ENCODE measurements at places on chromosomes 5 and 9. TPM values are rescaled to one million over a fixed set of nuclear protein-coding genes. Genes with fewer than 3 reads are reported as not detected.

The LVRN gene
- total RNA-seq = 0.35 TPM

The LCN1 gene
- not detected for total RNA-seq

The C1QTNF3 gene
- total RNA-seq = 9.8 TPM

The SPINK13 gene
- not detected for total RNA-seq

The TRMO gene
- 11.6 TPM for total RNA-seq

The CLIC3 gene
- total RNA-seq = 1.5 TPM

The MZB1 gene
- total RNA-seq = not detected

The FOXD4L4 gene
- 0.38 TPM for total RNA-seq

The WNT8A gene
- total RNA-seq = not detected

The MRPS30 gene
- total RNA-seq = 45.4 TPM

- no peak for DNase-seq
Observed at GRCh38 chr9:89723469-89724100, 118.8 kb downstream of the GADD45G start.

DNA sequence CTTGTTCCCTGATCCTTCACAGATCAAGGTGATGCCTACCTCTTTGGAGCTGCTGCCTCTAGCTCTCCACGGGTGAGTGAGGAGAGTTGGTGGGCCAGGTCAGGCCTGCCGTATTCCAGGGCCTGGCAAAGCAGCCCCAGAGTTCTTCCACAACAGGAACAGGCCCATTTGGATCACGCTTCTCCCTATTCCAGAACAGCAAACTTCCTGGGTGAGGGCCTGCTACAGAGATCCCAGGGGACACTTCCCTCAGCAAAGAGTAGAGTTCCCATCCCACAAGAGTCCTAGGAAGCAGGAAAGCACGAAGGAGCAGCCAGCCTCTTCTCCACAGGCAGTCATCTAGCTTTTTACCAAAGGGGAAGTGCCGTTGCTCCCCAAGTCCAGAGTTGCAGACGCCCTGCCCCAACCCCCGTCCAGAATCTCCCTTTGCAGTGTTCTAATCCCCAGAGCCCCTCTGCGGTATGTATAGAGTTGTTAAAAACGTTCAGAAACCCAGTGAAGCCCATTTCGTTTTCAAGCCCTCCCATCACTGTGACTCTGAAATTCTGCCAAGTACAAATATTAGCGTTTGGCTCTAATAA is 9.3 kb upstream of the DNAJB5 start:
- no peak for DNase-seq

GRCh38 chr5:125346316-125346715 is 599.9 kb upstream of the ZNF608 start:
- no peak for DNase-seq

GRCh38 chr9:137219757-137220316 is 2.2 kb downstream of the RNF208 start:
- DNase-seq = no peak

GRCh38 chr9:136343121-136343883 is 16.0 kb downstream of the GPSM1 start:
- DNase-seq = no peak

DNA sequence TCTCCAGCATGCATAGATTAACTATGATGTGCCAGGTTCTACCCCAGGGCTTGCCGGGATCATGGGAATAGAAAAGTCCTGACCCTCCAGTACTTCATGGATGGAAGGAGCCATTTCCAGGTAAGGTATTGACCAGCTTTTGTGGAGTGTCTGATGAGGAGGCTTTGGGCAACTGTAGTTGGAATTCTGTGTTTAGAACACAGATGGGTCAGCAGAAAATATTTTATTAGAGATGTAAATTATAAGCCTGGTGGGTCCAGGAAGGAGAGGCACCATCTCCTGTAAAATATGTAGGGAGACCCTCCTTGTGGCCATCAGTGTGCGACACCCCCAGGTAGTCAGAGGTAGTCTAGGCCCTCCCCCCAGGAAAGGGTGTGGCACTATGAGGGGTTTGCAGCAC is 156.2 kb downstream of the IRX1 start:
- no peak for DNase-seq

- DNase-seq = no peak
Observed at GRCh38 chr9:32554107-32554506, 1.7 kb upstream of the TOPORS start.

GRCh38 chr9:129653823-129654553 is 11.5 kb upstream of the PRRX2 start:
- DNase-seq = no peak

DNA sequence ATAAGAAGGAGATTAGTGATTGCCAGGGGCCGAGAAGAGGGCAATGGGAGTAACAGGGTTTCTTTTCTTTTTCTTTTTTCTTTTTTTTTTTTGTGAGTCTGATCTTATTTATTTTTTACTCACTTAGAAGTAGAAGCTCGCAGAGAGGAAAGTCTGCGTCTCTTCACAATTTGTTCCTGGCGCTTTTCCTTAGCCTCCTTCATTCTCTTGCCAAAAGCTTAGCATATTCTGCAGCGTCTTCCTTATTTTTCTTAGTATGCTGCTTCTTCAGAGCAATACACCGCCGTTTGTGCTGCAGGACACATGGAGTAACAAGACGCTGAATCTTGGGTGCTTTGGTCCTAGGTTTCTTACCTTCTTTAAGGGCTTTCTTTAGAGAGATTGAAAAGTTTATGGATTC is 30.3 kb upstream of the DENND4C start:
- DNase-seq = no peak

DNA sequence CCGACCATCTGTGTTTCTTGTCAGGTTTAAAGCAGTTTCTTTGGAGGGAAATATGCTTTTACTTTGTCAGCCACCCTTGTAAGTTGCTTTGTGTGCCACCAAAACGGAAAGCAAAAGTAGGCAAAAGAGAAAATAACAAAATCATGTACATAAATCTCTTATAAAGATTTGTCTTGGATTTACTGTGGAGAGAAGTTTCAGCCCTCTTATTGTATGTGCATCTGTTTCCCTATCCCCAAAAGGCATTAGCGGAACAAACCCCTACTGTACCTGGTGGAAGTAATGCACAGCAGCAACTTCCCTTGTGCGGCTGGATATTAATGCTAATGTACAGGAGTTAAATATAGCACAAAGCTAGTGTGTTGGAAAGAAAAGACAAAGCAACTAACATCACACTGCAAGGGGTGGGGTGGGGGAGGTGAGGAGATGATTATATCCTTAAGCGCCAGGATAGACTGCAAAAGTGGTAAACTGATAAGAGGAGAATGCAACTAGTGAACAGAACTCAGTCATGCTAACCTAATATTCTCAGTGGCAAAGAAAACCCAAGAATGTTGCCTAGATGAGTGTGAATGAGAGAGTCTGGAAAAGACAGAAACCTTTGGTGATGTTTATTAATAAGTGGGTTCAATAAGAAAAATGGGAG is 396.5 kb upstream of the MEF2C start:
- no peak for DNase-seq

DNA sequence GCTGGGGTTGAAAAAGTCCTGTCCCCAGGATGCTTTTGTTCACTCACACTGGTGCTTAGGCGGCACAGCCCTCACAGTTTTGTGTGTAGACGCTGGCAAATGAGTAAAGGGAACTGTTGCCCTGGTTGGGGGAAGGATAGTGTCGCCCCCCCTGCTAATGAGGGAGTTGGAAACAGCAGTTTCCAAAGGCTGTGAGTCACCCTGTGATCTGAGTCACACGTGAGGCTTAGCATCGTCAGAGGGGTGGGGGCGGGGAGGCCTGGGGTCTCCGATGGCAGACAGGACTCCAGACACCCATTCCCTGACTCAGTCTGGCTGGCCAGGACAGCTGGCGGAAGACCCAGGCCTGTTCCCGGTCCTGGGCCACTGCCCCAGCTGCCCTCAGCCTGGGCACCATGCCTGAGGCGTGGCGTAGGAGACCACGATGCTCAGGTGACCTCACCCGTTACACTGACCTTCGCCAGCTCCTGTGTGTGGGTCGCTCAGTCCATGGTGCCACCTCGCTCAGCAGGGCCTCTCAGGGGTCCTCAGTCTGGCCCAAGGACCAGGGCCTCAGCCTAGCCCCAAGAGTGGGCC is 2.9 kb downstream of the DNAJB5 start:
- no peak for DNase-seq

- DNase-seq = no peak
Observed at GRCh38 chr5:136420168-136420898, 55.0 kb upstream of the TRPC7 start.

- no peak for DNase-seq
Observed at GRCh38 chr9:133843250-133843649, 105.1 kb upstream of the SARDH start.

DNA sequence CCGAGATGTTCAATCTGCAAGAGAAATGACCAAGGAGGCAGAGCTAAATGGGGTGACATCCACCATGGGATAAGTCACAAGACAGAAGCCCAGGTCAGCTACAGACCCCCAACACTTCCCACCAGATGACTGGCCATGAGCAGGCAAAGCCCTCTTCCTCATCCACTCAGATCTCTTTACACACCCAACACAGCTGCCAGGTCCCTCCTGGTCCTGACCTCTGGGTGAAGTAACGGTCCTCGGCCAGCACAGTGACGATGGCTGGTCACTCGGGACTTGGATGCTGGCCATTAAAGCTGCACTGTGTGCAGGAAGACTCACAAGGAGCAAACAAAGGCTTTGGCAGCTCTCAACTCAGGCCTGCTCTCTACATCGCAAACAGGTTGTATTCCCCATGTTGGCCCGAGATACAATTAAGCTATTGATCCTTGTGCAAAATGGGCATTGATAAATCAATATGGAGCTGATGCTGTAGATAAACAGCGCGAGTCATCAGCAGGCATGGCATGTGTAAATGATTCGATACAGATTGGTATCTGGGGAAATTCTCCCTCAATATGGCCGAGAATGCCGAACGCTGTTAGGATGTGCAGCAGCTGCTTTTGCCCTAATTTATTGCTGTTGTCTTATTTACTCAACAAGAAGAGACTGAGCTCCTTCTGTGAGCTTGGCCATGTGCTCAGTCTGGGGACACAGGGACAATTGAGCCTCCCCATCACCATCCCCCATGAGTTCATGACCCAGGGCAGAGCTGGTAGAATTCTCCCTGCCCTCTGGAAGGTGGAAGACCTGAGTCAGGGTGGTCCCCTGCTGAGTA is 98.7 kb downstream of the C5orf15 start:
- no peak for DNase-seq

DNA sequence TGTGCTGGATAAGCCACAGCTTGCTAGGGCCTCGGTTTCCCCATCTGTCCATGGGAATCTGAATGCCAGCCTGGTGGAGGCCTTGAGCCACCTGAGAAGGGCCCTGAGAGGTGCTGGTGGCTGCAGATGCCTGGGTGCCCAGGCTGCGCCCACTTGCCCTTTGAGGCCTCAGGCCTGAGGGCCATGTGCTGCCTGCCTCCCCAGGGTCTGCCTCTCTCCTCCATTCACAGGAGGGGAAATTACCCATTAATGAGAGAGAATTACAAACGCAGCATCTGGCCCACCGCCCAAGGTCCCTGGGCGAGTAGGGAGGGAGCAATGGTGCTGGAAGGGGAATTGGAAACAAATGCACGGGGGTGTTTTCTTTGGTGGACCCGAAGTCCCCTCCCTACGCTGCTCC is 59.6 kb downstream of the BARX1 start:
- DNase-seq = no peak

- DNase-seq = no peak
Observed at GRCh38 chr5:111224561-111225345, 569 bp downstream of the CAMK4 start.

Measured in mesothelial cell of epicardium (in vitro differentiated cells).